Activated CD4-positive, alpha-beta memory T cell treated with anti-CD3 and anti-CD28 coated beads for 36 hours (primary cell): ENCODE measurements at places on chromosomes 5 and 9.

DNA sequence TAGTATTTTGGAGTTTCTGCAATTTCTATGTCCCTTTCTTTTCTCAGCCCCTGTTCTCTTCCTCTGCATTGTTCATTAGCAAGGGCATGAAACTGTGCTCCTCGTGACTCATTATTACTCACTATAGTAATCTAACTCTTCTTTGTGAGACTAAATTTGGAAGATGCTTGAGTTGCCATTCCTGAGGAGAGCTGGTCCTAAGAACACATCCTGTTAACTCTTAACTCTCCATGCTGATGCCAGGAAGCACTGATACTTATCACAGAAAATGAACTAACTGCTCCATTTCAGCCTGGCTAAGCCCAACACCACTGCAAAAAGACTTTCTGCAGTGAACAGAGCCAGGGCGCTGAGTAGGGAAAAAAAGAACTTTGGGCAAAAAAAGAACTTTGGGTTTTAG is 10.6 kb upstream of the CSNK1A1 start:
- H3K4me3 ChIP-seq: no peak overlapping the region
- no peaks in the 10 kb centered on the region for H3K36me3 ChIP-seq
- peak overlapping the region; percentile 44 for H3K27ac ChIP-seq
- no peaks in the 10 kb centered on the region for H3K27me3 ChIP-seq

- no peak overlapping the region for H3K4me3 ChIP-seq
- DNase-seq: no peak
- H3K27me3 ChIP-seq: peaks cover 2% of the 10 kb centered on the region
- no peak overlapping the region for H3K27ac ChIP-seq
- no peaks in the 10 kb centered on the region for H3K36me3 ChIP-seq
- H3K4me1 ChIP-seq: no peaks in the 10 kb centered on the region
Measured at GRCh38 chr5:169288066-169288930, 12.6 kb downstream of the SLIT3 start.

- no peak overlapping the region for H3K4me3 ChIP-seq
- H3K36me3 ChIP-seq: no peaks in the 10 kb centered on the region
- no peak overlapping the region for H3K27ac ChIP-seq
- H3K4me1 ChIP-seq: peaks cover 33% of the 10 kb centered on the region
Measured at GRCh38 chr9:35948901-35949318, 9.0 kb downstream of the OR2S2 start.

DNA sequence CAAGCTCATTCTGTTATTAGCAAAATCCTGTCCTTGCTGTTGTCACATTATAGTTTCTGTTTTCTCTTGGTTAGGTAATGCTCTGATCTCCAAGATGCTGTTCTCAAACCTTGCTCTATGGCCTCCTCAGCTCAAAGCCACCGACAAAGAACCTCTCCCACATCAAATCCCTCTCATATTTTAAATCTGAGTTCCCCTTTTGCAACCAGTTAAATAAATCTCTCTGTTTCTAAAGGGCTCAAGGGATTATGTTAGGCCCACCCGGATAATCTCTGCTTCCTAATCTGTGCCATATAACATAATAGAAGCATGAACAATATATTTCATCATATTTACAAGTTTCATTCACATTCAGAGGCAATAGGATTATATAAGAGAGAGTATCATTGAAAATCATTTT is 286.0 kb downstream of the CYLC2 start:
- no peaks in the 10 kb centered on the region for H3K36me3 ChIP-seq
- H3K4me1 ChIP-seq: no peaks in the 10 kb centered on the region
- DNase-seq: no peak

GRCh38 chr5:172558076-172558976 is 82.7 kb upstream of the NEURL1B start:
- peaks cover 12% of the 10 kb centered on the region for H3K27me3 ChIP-seq
- H3K27ac ChIP-seq: no peak overlapping the region
- H3K4me3 ChIP-seq: no peak overlapping the region
- no peak for DNase-seq
- H3K4me1 ChIP-seq: no peaks in the 10 kb centered on the region

DNA sequence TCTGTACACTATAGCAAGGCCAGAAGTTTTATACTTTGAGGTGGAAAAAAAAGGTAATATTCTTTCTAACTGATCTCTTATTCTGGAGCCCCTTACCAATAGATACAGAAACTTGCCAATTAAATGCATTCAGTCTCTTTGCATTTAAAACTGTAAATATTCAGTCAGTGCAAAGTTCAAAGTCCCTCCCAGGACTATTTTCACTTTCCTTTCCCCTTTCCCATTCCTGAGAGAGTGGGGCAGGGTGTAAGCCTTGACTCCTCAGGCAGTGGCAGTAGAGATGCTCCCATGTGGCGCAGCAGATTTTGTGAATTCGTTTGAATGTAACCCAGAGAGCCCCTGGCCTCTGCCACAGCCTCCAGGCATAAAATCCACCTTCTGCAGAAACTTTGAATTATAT is 29.9 kb downstream of the CETN3 start:
- no peaks in the 10 kb centered on the region for H3K36me3 ChIP-seq
- no peaks in the 10 kb centered on the region for H3K4me1 ChIP-seq
- H3K27me3 ChIP-seq: peaks cover 25% of the 10 kb centered on the region
- H3K4me3 ChIP-seq: no peak overlapping the region
- no peak for DNase-seq

- peaks cover 3% of the 10 kb centered on the region for H3K4me1 ChIP-seq
- no peaks in the 10 kb centered on the region for H3K27me3 ChIP-seq
Measured at GRCh38 chr5:34055667-34056066, 12.7 kb upstream of the C1QTNF3 start.

DNA sequence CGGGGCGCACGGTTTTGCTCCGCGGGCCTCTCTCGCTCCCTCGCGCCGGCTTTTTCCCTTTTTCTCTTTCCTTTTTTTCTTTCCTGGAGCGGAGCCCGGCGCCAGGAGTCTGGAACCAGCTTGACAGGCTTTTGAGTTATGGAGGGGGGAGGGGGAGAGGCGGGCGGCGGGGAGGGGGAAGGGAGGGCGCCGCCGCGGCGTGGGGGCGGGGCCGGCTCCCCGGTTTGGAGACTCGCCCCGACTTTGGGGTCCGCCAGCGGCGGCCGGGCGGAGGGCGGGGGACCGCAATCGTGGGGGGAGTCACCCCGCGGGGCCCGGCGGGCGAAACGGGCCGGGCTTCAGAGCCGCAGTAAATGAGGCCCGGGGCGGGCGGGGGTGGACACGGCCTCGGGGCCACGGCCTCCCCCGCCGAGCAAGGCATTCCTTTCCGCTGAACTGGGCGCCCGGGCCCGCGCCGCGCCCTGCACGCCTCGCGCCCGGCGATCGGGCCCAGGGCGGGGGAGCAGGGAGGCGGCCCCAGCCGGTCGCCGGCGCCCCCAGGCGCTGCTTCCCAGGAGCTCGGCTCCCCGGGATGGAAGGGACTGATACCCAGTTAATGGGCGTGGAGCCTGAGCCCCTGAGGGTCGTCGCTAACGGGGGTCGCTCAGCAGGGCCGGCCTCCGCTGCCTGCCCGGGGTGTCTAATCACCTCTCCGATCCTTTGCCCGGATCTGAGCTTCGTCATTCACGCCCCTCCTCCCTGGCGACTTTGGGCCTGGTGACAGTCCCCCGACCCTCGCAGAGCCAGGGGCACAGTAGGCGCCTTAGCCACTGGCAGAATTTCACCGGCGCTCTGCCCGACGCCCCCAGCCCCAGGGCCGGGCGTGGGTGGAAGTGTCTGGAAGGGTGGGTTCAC is 138.1 kb downstream of the C9orf50 start:
- H3K36me3 ChIP-seq: no peaks in the 10 kb centered on the region
- H3K27me3 ChIP-seq: peaks cover 2% of the 10 kb centered on the region
- peak; percentile 45 for DNase-seq
- peaks cover 42% of the 10 kb centered on the region for H3K4me1 ChIP-seq

- no peaks in the 10 kb centered on the region for H3K36me3 ChIP-seq
- no peak for DNase-seq
- H3K27me3 ChIP-seq: peaks cover 15% of the 10 kb centered on the region
- H3K4me3 ChIP-seq: no peak overlapping the region
Measured at GRCh38 chr5:36613771-36614656, 7.6 kb downstream of the SLC1A3 start.

DNA sequence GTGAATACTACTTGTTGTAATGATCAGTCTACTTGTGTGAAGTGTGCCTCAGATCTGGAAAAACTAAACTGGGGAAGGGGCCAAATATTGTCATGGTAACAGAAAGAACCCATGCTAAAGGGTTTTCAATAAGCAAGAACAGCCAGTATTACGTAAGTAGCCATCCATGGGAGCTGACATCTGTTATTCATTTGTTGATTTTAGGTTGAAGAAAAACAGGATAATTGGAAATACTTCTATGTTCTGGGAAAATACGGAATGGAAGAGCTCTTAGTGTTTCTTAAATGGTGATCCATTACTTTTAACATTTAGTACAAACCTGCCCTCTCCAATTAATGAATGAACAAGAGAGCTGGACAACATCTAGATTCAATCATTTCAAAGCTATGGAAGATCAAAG is 485.8 kb downstream of the NTRK2 start:
- no peak overlapping the region for H3K4me3 ChIP-seq
- H3K27me3 ChIP-seq: no peaks in the 10 kb centered on the region
- H3K27ac ChIP-seq: no peak overlapping the region
- no peak for DNase-seq

GRCh38 chr9:103757062-103757461 is 337.0 kb upstream of the SMC2 start:
- DNase-seq: no peak
- no peaks in the 10 kb centered on the region for H3K27me3 ChIP-seq
- H3K36me3 ChIP-seq: no peaks in the 10 kb centered on the region
- H3K4me3 ChIP-seq: no peak overlapping the region

DNA sequence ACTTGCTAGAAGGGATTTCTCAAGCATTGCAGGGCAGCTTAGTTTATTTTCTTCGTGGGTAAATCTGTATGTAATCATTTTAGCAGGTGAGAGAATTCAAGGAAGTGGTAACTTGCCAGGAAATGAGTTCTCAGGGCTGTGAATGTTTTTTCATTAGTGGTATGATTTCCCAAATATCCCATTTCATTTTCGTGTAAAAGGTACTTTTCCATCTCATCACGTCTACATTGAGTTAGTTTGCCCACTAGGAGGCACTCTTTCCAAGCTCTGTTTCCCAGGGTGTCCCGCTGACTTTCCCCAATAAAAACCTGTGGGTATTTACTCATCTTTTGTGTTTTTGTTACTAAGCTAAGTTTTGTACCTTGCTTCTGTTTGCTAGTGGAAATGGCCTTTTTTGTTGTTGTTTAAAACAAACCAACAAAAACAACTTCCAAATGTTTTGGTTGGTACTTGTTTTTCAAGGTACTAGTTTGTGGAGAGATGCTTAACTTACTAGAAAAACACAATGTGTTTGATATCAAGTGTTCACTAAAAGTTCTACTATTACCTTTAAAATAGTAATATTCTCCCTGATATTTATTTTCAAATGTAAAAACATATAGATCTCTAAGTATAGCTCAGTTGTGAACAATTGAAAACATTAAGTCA is 373.6 kb downstream of the ADGRV1 start:
- H3K4me1 ChIP-seq: no peaks in the 10 kb centered on the region
- H3K27ac ChIP-seq: no peak overlapping the region
- H3K36me3 ChIP-seq: no peaks in the 10 kb centered on the region
- peak; percentile 37 for DNase-seq

DNA sequence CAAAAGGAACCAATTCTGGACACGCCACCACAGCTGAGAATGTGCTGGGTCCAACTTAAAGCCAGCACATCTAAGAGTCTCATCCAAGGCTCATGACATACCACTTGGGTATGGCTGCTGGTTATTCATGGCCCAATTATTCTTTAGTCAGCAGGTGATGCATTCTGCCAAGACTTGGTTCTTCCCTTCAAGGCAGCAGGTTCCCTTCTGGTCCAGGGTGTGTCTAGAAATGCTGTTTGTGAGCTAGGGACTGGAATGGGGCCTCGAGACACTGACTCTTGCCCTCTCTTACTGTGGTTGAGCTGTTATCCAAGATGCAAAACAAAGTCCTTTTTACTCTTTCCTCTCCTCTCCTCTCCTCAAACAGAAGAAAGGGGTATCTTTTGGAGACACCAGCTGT is 522.6 kb downstream of the HINT1 start:
- H3K36me3 ChIP-seq: no peaks in the 10 kb centered on the region
- peaks cover 2% of the 10 kb centered on the region for H3K27me3 ChIP-seq
- H3K27ac ChIP-seq: no peak overlapping the region
- DNase-seq: no peak

- no peak overlapping the region for H3K4me3 ChIP-seq
- H3K27me3 ChIP-seq: no peaks in the 10 kb centered on the region
- H3K36me3 ChIP-seq: no peaks in the 10 kb centered on the region
- no peak for DNase-seq
Measured at GRCh38 chr9:137382444-137383080, 40.4 kb downstream of the EXD3 start.

GRCh38 chr9:98913705-98914104 is 30.0 kb upstream of the COL15A1 start:
- H3K36me3 ChIP-seq: no peaks in the 10 kb centered on the region
- H3K4me3 ChIP-seq: no peak overlapping the region
- no peak for DNase-seq
- H3K27me3 ChIP-seq: peaks cover 2% of the 10 kb centered on the region

DNA sequence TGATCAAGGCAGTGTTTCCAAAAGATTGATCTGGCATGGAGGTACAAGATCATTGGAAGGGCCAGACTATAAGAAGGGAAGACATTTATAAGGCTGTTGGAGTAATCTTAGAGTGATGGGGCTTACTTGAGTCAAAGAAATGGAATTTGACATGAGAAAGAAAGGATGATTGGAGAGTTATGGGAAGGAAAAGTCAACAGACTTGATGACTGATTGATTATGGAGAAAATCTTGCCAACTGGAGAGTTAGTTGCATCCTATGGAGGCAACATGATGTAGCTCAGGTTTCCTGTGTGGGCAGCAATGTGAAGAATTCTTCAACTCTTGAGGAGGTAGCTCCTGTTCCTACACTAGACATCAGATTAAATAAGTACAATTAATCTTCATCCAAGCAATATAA is 10.9 kb upstream of the MAST4 start:
- no peak for DNase-seq
- peaks cover 16% of the 10 kb centered on the region for H3K27me3 ChIP-seq
- H3K4me1 ChIP-seq: no peaks in the 10 kb centered on the region
- no peak overlapping the region for H3K4me3 ChIP-seq

DNA sequence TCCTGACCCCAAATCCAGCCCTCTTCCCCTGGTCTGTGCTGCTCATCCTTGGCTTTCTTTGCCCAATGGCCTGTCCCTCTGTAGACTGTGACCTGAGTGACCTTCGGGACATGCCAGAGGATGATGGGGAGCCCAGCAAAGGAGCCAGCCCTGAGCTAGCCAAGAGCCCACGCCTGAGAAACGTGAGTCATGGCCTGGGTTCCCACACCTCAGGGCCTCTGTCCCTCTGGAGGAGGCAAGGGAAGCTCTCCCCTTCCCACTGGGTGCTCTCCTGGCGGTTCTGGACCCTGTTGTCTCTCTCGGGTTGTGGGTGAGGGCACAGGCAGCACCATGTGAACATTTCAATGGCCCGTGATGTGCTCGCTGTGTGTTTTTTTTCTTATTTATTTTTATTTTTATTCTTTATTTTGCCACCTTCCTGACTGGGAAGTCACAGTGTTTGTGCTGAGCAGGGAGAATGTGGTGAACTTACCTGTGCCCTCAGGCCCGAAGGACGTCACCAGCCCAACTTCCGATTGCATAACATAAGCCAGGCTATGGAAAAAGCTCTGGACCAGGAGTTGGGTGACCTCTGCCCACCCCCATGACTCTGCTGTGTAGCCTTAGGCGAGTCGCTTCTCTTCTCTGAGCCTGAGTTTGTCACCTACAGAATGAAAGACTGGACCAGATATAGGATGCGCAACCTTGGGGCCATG is 29.5 kb downstream of the AFAP1L1 start:
- DNase-seq: no peak
- H3K4me3 ChIP-seq: no peak overlapping the region
- H3K36me3 ChIP-seq: no peaks in the 10 kb centered on the region
- peaks cover 3% of the 10 kb centered on the region for H3K27me3 ChIP-seq
